ENCODE measurements at places on chromosomes 4 and X.

DNA sequence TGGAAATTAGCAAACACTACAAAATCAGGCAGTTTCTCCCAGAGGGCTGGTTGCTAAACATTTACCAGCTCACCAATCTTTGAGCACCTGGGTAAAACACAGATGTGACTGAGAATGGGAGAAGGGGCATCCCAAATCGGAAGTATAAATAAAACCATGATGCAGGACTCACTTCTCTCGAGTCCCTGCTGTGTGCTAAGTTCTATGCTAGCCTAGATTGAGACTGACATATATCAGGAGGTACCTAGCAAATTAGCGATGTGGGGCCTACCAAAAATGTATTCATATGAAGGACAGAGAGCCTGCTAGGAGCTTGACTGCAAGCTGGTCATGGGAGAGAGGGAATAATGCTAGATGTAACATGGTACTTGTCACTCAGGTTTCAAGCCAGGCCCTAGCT lies 171.9 kb upstream of the PGRMC2 start:
- DNase-seq, result no peak

DNA sequence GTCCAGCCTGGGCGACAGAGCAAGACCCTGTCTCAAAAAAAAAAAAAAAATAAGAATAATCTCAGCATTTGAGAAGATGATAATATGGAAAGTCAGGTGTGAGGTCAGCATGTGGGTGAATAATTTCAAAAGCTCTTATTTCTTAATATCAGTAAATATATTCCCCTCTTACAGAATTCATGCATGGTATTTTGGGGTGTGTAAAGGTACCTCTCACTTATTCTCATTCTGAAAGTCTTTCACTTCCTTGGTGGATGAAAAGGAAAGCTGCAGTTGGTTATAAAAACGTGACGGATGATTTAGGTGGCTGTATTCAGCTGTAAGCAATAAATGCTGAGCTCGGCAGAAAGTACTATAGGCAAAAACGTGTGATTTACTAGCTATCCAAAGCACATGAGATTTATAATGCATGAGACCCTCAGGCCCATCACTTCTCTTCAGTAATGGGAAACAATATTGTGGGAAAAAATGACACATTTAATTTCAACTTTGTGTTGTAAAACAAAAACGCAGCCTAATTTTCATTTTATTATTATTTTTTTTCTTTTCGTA lies 353.2 kb upstream of the MAGEB2 start:
- no peak for DNase-seq

DNA sequence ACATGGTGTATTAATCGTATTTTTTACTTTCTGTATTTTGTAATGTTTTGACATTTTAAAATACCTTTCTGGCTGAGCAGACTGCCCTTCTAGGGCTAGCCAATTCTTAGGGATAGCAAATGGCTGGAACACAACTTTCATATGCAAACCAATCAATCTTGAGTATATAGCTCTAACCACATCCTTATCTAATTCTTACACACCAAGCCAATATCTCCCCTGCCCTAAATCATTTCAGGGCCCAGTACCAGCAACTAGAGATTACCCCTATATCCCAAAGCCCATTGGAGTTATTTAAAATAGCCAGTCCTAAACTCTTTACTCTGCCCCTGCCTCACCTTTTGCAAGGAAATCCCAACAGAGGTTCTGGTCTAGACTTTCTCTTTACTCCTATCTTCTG lies 58.3 kb downstream of the INTS12 start:
- no peak for DNase-seq

DNA sequence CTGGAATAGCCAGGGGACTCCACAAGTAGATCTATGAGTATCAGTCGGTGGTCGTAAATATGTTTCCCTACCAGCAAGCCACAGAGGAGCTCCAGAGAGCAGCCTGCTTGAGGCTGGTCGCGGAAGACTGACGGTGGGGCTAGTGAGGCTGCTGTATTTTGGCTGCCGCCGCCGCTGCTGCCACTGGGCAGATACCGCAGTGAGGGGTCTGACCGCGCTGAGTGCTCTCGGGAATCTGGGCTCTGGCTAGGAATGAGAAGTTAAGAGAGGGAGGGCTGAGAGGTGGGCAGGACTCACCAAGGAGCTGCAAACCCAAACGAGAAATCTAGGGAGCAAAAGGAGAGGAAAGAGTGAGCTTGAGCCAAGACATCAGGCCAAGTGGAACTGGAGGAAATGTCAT lies at the start of gene EXOC1L:
EXOC1L (plus strand) TSS at position 157 of the 400 bp plus-strand sequence; CDS start at position 394, 237 bp downstream.
- no peak for DNase-seq

DNA sequence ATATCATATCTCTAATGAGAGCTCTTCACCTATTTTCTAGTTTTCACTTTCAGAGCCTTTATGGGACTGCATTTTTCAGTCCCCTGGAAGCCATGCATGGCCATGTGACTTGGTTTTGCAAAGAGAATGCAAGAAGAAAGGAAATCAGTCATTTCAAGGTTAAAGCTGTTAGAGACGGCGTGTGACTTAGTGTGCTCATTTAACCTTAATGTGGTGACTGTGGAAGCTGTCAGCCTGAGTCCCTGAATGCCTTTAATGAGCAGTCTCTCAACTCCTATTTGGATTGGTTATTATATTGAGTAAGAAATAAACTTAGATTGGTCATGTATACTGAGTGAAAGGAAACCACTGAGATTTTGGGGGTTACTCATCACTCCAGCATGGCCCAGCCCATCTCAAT lies 212.7 kb downstream of the KCNIP4 start:
- no peak for DNase-seq

DNA sequence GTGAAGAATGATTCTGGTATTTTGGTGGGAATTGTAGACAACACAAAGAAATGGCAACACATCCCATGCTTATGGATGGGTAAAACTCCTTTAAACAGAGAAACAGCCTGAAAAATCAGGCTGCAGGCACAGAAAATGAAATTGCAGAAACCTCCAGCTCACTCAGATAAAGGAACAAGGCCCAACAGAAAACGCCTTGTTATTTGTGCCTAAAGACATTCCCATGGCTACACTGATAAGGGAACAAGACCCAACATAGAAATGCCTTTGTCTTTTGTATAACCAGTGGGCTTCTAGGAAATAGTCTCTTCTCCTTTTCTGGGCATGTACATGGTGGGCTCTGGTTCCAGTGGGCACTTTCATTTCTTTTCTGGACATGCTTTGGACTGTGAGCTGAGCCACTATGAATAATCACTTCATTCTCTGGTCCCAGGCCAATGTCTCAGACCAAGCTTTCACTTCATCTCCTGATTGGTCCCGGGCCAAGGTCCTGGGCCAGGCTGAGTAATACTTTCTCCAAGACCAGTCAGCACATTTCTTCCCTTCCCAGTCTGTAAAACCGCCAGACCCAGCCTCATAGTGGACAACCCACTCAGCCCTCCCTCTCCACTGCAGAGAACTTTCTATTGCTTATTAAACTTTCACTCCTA lies 160.5 kb downstream of the TBX22 start:
- DNase-seq, result no peak

DNA sequence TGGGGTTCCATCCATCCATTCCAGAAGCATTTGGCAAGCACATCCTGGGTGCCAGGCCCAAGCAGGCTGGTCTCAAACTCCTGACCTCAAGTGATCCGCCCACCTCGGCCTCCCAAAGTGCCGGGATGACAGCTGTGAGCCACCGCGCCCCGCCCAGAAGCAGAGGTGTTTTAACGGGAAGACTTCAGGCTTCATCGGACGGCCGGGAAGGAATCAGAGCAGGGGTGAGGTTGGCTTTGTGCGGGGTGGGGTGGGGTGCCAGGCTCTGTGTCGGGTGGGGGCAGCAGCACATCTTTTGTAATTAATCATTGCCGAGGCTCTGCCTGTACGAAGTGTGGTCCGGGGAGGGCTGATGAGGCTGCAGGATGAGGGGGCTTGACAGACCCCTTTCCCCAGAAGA lies 5.1 kb upstream of the SLC25A6 start:
- DNase-seq, result no peak

- DNase-seq, result no peak
These were observed 221.0 kb downstream of the PALLD start for GRCh38 chr4:168717847-168718246.

GRCh38 chr4:101464596-101464995 lies 117.3 kb upstream of the PPP3CA start:
- DNase-seq, result no peak

GRCh38 chrX:107102980-107103379 lies 15.6 kb downstream of the RBM41 start:
- no peak for DNase-seq

- DNase-seq, result no peak
These were observed 117.2 kb upstream of the DDX53 start for GRCh38 chrX:22882543-22882942.

- no peak for DNase-seq
These were observed 35.0 kb upstream of the DKK2 start for GRCh38 chr4:107071108-107071507.

DNA sequence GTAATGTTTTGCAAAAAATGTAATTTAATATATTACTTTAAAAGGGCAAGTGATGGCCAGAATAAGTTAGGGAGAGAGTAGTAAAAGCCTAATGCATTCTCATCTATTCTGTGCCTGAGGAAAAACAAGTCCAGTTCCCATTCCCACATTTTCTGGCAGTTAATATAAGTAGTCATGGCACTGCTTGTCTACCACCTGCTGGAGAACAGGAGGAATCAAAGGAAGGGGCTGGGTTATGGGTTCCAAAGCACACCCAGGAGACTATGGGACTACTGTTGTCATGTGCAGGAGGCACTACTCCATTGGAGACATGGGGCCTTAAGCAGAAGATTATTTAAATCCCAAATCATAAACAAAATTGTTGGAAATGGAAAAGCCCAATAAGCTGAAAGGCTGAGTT lies 2618.6 kb downstream of the ARAP2 start:
- DNase-seq, result peak; percentile 30

GRCh38 chr4:41207291-41207831 lies 7.0 kb downstream of the APBB2 start:
- no peak for DNase-seq

GRCh38 chrX:2162695-2163094 lies 338.1 kb downstream of the DHRSX start:
- no peak for DNase-seq

GRCh38 chr4:10093801-10094552 lies 22.6 kb downstream of the WDR1 start:
- DNase-seq, result no peak

- DNase-seq, result no peak
These were observed 57.3 kb downstream of the KLF8 start for GRCh38 chrX:56289449-56289848.

DNA sequence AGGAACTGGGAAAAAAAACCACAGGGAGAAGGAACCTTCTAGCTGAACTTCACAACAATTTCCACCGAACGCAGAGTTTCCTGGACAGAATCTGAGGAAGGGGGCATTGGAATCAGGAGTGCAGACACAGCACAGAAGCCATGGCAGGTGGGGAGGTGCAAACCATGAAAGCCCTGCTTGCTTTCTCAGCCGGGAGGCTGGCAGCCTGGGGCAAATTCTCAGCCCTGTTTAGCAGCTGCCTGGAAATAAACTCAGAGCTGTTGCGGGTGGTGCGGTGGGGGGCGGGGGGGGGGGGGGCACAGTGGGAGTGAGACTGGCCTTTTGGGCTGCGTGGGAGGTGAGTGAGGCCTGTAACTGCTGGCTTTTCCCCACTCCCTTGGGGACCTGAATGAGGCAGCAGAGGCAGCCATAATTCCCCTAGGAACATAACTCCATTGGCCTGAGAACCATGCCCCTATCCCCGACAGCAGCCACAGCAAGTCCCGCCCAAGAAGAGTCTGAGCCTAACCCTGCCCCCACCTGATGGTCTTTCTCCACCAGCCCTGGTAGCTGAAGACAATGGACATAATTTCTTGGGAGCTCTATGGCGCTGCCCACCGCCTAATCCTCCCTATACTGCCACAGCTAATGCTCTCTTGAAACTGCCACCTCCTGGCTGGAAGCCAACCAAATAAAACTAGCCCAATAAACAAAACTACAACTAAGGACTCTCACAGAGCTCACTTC lies 176.3 kb downstream of the FAM13A start:
- no peak for DNase-seq

DNA sequence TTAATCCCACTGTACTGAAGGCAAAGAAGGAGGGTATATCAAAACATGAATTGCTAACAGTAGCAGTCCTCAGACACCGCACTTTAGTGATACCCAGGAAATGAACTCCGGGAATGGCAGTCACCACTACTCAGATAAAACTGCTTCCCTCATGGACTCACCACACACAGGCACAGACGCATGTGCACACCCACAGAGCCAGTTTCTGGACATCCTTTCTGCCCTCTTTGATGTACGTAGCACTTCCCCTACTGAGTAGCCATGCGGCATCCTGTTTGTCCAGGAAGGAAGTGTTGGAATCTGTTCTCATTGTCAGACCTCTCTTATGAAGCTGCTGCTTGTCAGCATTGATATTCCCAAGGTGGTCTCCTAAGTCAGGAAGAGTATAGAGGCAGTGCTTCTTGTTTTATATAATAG lies 95.7 kb downstream of the DCLK2 start:
- no peak for DNase-seq
